ENCODE measurements at places on chromosomes 3 and 15.

DNA sequence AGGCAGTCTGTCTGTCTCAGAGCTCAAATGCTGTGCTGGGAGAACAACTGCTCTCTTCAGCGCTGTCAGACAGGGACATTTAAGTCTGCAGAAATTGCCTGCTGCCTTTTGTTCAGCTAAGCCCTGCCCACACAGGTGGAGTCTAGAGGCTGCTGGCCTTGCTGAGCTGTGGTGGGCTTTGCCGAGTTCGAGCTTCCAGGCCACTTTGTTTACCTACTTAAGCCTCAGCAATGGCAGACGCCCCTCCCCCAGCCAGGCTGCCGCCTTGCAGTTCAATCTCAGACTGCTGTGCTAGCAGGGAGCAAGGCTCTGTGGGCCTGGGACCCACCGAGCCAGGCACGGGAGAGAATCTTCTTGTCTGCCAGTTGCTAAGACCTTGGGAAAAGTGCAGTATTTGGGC is 25.0 kb upstream of the RPP14 start:
- DNase-seq, result no peak

DNA sequence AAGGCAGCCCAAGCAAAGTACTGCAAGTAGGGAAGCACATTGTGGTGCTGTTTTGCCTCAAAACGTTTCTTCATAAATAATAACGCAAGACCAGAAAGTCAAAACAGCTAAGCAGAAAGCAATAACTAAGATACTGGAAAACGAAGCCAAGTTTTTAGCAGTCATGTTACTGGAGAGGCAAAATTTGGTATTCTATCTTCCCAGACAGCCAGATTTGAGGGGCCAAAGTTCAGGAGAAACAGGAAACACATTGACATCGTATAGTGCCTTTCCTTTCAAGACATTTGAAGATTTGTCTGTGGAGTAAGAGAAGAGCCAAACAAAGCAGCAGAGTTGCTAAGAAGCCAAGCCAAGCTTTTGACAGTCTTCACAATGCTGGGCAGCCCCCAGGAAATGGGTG is 843.6 kb upstream of the NECTIN3 start:
- DNase-seq, result no peak

DNA sequence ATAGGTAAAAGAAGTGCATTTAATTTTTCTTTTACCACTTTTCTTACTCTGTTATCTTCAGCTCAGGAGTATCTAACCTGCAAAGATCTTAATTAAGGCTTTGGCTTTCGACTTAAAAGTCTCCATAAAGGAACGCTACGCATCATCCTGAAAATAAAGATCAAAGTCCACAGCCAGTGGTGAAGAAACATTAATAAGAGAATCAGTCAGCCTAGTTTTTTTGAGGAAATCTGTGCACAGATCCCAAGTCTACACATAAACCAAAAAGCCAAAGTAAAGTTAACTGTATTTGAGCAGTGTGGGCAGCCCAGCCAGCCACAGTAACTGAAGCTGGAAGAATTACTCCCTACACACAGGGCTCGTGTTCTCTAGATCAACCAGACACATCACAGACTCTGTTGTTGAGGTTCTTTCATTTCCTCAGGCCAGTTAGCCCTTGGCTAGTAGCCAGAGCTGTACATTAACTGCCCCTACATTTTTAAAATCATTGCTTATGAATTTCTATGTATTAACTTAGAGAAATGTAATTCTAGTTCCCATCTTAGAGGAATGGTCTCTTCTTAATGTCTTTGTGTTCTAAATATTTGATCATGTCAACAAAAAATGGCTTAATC is 6.9 kb downstream of the LRRC2 start:
- DNase-seq, result no peak

- no peak for DNase-seq
These were observed 339.2 kb downstream of the EPHA3 start for GRCh38 chr3:89446593-89446992.

GRCh38 chr3:19644405-19644804 is 289.6 kb downstream of the EFHB start:
- no peak for DNase-seq

DNA sequence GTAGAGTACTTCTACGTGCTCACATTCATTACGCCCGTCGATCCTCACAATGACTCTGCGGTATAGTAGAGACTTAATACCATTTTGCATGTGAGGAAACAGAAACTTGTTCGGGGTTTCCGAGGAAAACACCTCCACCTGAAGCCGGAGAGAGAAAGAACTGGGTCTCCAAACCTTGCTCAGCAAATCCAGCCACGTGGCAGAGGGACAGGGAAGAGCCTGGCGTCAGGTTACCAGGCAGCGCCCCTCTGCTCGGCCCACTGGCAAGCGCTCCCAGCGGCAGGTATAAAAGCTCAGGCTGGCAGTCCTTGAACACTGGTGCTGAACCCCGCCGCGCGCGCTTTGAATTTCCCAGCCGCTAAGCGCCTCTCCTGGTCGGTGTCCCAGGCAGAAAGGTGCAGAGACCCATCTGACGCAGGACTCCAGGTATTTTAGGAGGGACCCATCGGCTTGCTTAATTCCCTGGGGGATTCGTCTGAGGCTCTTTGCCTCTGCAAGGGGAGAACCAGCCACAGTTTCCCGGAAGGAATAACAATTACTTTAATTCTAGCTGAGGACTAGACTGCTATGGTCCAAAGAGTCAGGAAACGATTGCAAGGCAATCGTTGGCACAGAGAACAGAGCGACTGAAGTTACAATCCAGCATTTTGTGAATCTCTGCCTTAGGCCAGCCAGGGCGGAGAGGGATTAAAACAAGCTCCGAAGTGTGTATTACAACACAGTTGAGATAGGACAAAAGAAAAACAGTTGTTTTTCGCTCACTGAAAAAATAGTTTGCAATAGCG is at the start of gene C2CD4A:
Gene C2CD4A (plus strand): TSS at position 315 of the 785 bp plus-strand sequence. CDS start 637 bp downstream, outside the sequence.
- DNase-seq, result peak; percentile 41

DNA sequence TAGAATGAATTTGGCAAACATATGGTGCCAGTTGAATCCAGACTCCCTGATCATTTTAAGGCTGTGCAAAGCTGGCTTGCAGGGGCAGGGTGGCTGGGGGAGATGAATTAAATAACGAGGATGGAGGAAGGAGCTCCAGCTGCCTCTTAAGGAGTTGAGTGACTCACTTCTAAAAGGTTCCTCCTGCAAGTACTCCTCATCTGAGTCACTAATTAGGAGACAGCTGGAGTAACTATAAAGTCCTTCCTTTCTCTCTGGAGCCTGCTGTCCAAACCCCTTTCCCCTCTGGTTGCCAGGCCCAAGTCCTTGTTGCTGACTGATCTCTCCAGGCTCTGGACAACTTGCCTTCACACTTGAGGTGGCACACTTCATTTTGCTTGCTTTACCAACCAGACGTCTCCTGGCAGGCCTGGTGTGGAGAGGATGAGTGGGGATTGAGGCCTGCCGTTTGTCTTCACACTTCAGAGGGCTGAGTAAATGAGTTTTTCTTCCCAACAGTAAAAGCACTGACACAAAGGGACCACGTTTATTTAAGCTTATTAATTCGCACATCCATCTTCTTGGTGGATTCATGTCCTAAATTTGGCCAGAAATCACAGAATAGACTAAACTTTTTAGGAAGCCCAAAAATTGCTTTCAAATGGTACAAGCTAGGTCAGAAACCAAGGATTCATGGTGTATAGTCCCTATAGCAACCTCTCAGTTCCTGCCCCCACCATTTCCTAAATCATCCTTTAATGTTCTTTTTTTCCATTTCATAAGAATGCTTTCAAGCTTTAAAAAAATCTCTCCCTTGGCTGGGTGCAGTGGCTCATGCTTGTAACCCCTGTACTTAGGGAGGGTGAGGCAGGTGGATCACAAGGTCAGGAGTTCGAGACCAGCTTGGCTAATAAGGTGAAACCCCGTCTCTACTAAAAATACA is 90.5 kb upstream of the MYRIP start:
- DNase-seq, result no peak

- no peak for DNase-seq
These were observed 242.0 kb downstream of the NEK10 start for GRCh38 chr3:27127195-27127594.

- no peak for DNase-seq
These were observed 25.3 kb downstream of the RAD18 start for GRCh38 chr3:8938021-8938420.

DNA sequence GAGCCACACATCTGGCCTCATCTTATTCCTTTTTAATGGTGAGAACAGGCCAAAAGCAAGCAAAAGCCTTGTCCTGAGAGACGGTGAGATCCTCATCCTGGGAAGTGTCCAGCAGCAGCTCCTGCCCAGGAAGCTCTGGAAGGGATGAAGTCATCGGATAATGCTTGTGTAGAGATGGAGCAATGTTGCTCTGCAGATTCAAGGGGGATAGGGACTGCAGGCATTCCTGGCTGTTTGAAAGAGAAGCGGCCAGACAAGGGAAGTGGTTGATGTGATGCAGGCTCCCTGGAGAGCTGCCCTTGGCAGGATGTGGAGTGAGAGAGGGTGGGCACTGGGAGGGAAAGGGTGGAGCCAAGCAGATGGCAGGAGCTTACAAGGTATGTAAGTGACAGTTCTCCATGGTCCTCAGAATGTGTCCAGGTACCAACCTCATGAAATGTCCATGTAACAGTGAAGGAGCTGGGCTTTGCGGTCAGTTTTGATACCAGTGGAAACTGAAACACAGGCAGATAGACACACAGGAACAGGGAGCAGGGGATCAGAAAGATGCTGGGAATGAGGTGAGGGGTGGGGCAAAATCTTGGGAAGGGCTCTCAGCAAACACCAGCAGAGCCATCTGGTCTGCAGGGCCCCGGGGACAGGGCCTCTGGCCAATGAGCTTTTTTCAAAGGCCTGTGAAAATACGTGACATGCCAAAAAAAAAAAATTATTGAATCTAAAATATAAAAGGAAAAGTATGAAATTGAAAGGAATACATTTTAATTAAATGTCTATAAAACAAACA is 32.2 kb upstream of the LACTB start:
- no peak for DNase-seq

DNA sequence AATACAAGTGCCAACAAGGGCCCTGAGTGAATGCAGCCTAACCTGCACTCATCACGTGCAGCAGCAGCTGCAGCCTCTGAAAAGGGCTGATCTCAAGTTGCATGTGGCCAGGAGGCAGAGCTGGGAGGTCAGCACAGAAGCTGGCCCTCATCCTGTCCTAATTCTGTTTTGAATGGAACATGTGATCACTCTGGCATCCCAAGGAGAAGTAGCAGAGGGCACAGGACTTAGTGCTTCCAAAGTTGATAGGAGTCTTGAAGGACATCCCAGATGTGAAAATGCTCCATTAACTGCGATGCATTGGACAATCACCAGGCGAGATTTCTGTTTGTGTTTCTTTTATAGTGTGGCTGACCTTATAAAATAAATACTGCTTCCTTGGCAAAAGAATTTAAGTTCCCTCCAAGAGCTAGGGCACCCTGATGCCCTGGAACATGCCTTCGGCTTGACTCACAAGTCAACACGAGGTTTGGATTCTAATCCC is 31.6 kb upstream of the STAG1 start:
- no peak for DNase-seq

GRCh38 chr3:193660698-193661411 is 67.8 kb downstream of the OPA1 start:
- DNase-seq, result no peak

DNA sequence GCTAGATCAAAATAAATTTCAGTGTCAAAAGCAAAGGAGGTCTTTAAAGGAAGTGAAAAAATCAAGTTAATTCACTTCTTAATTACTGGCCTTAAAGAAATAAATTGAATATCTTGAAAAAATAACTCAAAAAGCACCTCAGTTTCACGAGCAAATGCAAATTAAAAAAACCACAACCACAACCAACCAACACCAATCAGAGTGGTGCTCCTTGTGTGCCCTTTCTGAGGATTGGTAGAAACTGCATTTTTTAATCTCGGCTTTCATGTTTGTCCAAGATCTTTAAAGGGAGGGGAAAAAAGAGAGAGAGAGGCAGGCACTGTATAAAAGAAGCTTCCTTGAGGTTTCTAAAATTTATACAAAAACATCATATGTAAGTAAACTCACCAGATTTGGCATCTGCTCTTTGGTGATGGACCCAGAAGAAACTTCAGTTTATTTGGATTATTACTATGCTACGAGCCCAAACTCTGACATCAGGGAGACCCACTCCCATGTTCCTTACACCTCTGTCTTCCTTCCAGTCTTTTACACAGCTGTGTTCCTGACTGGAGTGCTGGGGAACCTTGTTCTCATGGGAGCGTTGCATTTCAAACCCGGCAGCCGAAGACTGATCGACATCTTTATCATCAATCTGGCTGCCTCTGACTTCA is at the start of gene GPR15:
Gene GPR15 (plus strand): TSS at position 357 of the 653 bp plus-strand sequence. CDS start 56 bp downstream, at position 413.
- DNase-seq, result no peak

- DNase-seq, result no peak
These were observed 134.4 kb downstream of the PLOD2 start for GRCh38 chr3:146026547-146026946.

- no peak for DNase-seq
These were observed 63.0 kb downstream of the ADAMTS17 start for GRCh38 chr15:100278596-100279380.

GRCh38 chr3:102074946-102075345 is 225.6 kb downstream of the NFKBIZ start:
- DNase-seq, result no peak

DNA sequence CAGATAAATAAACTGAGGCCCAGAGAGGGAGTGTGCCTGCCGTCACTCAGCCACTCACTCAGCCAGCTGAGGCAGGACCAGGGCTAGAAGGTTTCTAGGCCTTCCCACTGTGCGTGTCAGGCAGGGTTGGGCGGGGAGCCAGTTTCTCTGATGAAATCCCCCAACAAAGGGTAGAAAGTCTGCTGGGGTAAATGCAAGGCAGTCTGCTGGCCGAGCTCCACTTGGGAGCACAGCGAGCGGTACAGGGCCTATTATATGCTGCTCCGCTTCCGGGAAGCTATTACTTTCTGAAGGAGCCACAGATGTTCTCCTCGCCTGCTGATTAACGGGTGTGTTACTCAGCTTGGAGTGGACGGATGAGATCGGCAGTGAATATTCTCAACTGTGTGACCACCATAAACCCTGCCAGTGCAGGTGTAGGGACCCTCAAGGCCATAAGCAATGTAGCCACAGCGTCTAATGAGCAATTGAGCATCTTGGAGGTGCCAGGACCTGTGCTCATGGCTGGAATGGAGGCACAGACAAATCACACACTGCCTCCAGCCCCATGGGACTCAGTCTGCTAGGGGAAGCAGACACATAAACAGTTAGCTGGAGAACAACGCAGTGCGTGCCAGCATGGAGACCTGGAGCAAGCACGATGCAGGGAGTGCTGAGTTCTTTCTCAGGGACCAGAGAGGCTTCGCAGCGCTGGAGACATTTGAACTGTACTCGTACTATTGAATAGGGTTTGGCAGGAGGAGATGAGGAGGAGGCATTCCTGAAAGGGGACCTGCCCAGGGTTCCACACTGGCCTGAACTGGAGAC is 42.1 kb downstream of the CORO2B start:
- DNase-seq, result no peak

DNA sequence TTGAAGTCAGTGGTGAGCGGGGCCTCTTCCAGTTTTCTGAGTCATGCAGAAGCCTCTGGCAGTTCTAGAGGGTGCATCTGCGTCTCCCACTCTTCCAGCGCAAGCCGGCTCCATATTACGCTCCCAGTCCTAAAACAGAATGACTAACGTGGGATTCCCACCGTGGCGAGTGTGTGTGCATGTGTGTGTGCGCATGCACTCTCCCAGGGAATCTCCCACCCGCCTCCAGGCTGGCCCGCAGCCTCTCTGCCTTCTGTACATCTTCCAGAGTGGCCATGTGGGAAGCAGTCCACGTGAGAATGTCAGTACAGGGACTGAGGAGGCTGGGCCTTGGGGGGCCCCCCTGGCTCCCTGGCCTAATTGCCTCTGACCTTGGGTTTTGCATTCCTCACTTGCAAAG is 87.7 kb downstream of the LSM3 start:
- DNase-seq, result no peak
